GM12892 (cell line): ENCODE measurements at places on chromosomes 11 and 22.

GRCh38 chr11:65862191-65862735 lies 2.0 kb downstream of the MUS81 start:
- DNase-seq, result no peak

- DNase-seq, result no peak
Observed at GRCh38 chr22:45230026-45230721, 10.5 kb downstream of the KIAA0930 start.

GRCh38 chr11:19845626-19846025 lies 133.0 kb downstream of the NAV2 start:
- no peak for DNase-seq

DNA sequence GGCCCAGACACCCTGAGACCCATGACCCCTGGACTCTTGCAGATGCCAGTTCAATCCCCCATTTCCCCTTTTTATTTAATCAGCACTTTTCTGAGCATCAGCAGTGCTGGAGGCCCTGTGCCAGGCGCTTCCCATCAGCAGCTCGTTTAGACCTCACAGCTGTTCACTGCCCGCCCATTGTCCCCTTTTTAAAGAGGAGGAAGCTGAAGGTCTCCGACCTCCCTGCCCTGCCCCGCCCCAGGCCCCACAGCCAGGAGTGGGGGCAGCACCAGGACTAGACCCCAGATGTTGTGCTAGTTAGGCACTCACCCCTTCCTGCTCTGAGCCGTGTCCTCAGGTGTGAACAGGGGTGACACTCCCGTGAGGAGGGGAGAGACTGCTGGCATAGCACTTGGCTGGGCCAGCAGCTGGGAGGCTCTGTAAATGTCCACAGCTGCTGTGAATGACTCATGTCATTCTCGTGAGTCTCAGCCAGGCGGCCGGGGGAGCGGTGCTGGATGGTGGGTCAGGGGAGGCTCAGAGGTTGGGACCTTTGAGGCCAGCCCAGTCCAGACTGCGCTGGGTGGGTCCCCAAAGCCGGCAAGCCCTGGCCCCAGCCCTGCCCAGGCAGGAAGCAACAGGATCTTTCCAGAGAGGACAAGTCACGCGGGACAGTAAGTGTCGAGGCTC lies 19.9 kb downstream of the EMID1 start:
- no peak for DNase-seq

DNA sequence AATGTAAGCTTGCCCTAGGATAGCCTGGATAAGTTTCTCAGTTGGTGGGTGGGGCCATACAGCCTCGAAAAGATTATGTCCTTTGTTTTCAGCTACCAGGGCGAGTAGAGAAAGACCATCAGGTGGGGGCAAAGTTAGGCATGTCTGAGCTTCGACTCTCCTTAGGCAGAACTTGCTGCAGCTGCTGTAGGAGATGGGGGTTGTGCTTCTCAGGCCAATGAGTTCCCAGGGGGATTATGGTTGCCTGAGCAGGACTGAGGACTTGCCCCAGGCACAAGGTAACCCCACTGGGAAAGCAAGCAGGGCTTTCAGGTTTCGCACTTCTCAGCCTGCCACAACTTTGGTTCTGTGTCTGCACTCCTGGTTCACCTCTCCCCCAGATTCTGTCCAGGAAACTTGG lies 173.4 kb upstream of the SESN3 start:
- no peak for DNase-seq

DNA sequence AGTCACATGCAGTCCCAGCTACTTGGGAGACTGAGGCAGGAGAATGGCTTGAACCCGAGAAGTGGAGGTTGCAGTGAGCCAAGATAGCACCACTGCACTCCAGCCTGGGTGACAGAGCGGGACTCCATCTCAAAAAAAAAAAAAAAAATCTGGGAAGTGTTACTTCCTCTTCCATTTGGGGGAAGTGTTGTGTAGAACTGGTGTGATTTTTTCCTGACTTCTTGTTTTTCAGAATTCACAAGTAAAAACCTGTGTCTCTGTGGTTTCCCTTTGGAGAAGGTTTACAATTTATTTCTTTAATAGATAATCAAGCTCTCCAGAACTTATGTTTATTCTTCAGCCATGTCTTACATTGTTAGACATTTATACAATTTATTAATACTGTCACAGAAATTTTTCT lies 396.1 kb downstream of the BRD1 start:
- no peak for DNase-seq

DNA sequence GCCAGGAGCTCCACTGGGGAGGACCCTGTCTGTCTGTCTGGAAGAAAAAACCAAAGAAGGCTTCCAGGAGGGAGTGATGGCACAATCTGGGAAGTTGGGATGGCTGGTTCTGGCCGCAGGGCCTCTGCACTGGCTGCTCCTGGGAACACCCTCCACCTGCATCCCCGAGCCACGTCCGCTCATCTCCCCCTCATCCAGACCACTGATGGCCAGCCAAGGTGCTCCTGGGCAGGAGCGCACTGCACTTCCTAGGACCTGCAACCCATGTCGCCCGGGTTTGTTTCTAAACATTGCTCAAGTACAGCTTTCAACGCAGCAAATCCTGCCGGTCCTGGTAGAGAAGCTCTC lies 4.9 kb upstream of the IFITM10 start:
- no peak for DNase-seq

- DNase-seq, result no peak
Observed at GRCh38 chr22:41482319-41482935, 13.5 kb downstream of the ACO2 start.

DNA sequence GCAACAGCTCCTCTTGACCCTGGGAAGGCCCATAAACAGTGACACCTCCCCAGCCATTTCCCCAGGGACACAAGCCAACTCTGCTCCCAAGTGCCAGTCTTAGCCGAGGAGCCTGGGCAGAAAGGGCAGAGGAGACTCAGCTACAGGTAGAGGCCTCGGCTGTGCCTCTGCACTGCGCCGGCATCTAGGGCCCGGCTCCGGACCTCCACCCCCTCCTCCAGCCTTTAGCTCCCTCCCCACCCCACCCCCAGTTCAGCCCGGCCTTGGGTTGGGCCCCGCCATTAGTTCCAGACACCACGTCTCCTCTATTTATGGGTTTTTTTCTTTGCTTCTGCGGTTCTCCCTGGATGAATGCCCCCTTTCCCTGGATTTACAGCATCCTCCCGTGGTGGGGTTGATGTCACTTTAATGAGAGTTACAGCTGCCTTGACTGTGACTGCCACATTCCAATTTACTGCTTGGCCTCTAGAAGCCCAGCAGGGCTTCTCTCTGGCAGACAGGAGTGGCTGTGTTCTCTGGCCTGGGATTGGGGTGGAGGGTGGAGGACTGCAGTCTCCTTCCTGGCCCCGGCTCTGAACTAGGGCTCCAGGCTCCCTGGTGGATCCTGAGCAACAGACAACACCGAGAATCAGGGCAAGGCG lies 13.5 kb upstream of the OAF start:
- no peak for DNase-seq

GRCh38 chr11:706439-706956 lies 467 bp downstream of the EPS8L2 start:
- DNase-seq, result no peak

DNA sequence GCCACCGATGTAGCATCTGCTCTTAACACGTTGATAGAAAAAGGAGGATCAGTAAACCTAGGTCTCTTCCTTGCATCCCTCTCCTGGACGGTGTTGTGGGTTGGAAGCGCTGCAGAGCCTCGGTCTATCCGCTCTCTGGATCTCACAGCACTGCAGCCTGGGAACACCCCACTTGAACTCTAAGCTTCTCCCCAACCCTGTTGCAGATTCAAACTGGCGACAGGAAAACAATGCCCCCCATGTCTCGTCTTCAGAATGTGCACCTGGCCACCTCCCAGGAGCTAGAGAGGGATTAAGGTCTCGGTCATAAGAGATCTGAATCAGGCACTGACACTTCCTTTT lies 454 bp downstream of the TMEM218 start:
- no peak for DNase-seq

- no peak for DNase-seq
Observed at GRCh38 chr11:13669544-13670488, 1.3 kb downstream of the FAR1 start.

GRCh38 chr11:103591554-103591953 lies 444.9 kb upstream of the DDI1 start:
- no peak for DNase-seq

DNA sequence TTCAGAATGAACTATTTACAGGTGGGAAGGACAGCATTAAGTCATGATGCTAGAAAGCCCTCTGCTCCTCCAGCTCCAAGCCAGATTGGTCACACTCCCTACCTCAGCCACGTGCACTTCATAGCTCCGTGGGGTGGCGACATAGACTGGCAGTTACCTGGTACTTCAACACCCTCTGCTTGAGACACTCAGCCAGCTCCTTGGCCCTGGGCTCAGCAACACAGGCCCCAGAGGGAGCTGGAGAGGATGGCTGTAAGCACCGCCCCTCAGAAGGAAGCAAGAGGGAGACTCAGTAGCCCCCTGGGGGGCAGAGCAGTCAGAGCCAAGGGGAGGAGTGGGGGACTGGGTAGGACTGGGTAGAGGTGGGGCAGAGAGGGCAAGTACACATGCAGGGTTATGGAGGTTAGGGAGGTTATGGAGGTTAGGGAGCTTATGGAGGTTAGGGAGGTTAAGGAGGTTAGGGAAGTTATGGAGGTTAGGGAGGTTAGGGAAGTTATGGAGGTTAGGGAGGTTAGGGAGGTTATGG lies 102.1 kb upstream of the BID start:
- no peak for DNase-seq

- DNase-seq, result no peak
Observed at GRCh38 chr22:27347951-27348350, 453.6 kb downstream of the MN1 start.

GRCh38 chr22:45998638-45999378 lies 21.8 kb upstream of the WNT7B start:
- no peak for DNase-seq

GRCh38 chr11:68655806-68656205 lies 28.5 kb upstream of the GAL start:
- no peak for DNase-seq

- DNase-seq, result no peak
Observed at GRCh38 chr22:31604746-31605705, 57.0 kb downstream of the PISD start.

DNA sequence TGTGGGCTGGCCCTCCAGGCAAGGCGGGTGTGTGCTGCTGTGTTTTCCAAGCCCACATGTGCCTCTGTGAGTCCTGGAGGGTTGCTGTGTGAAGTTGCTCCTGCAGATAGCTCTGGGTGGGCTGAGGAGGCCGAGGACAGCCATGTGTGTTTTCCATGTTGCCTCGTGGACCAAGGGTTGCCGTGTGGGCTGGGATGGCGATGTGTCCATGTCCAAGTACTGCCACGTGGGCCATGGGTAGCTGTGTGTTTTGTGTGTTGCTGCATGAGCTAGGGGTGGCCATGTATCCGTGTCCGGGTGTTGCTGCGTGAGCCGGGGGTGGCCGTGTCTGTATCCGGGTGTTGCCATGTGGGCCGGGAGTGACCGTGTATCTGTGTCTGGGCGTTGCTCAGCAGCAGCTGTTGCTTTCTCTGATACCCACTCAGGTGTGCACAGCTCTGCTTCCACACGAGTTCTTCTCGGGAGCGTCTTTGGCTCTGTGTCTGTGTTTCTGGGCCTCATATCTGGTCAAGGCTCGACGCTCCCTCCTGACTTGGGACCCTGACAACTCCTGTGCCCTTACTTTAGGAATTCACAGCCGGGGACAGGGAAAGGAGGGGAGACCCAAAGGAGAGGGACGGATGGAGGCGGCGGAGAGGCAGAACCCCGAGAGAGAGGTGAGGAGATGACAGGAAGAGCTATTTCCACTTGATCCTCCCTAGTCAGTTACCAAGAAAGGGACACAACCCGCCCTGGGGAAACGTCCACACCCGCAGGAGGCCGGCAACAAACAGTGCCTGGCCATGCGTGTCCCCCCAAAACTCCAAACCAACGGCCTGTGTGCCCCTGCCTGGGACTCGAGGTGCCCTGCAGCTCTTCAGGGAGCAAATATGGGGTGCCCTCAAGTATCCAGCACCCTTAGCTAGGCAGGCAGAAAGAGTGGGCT lies 83.1 kb downstream of the PHF21B start:
- no peak for DNase-seq

DNA sequence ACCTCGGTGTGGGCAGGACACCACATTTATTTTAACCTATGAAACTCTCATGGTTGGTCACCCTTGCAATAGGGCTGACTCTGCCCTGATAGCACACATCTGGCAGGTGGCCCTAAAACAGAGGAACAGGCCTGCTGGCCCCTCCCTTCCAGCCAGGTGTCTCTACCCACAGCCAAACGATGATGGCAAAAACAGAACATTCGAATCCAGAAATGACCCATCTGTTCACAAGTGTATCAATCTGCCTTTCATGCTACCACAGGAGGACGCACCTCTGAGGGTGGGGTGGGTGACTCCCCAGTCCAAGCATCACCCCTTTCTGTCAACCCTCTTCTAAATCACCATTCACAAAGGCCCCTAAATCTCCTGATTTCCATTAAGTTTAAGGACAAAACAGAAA lies 118.1 kb downstream of the ETS1 start:
- peak; percentile 41 for DNase-seq

GRCh38 chr11:413120-414081 lies 1.4 kb downstream of the SIGIRR start:
- DNase-seq, result no peak

DNA sequence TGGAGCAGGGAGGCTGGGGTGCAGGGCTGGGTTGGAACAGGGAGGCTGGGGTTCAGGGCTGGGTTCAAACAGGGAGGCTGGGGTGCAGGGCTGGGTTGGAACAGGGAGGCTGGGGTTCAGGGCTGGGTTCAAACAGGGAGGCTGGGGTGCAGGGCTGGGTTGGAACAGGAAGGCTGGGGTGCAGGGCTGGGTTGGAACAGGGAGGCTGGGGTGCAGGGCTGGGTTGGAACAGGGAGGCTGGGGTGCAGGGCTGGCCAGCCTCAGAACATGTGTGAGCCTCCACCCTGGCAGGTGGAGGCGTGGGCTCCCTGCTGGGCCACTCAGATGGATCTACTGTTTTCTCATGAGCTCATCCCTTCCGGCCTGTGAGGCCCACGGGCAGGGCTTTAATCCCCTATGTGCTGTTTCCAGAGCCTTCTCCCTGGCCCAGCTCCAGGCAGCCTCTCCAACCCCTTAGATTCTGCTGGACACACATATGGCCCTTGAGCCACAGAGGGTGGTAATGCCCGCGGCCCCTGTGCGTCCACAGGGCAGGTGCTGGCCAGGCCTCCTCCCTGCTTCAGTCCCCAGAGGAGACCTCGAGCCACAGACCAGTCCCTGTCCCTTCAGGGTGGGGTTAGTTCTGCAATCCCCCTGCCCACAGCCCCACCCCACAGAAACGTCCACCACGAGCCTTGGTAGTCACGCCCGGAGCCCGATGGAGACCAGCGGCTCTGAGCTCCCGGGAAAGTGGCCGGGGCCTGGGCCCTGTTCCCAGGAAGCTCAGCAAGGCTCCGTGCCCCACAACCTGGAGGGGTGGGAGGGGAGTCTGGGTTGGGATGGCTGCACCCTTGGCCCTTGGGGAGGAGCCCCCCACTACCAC lies 197.9 kb downstream of the BRD1 start:
- DNase-seq, result no peak
